Effector memory CD4-positive, alpha-beta T cell (primary cell): ENCODE measurements at places on chromosomes 4 and X.

- no peak for DNase-seq
Observed at GRCh38 chr4:182921608-182922007, 4.4 kb upstream of the DCTD start.

DNA sequence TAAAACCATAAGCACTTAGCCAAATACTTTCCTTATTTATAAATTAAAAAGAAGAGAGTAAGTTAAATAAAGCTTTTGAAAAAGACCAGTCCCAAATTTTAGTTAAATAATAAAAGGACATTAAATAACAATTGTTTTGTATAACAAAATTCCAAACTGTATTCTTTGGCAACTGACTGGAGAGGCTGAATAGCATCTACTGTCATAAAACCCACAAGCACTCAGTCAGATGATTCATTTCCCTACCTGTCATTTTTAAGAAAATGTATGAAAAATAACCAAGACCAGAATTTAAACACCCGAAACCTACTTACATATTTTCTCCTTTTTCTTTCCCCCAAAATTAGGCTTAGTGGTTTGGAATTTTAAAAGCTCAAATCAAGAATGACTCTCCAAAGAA, 32.5 kb upstream of the SMIM10L2A start:
- no peak for DNase-seq

DNA sequence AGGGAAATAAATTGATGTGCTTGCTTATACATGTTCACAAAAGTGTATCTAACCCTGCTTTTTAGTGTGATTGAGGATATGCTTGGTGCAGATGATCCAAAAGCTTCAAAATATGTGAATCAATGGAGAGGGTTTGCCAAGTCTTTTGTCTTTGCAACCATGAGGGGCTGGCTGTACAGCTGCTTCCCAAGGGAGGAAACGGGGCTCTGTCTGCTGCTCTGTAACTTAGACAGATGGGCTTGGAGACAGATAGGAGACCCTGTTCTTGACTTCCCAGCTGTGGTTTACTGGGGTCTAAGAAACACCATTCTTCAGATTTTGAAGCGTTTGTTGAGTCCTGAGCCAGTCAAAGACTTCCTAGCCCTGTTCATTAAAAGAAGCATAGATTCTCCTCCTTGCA, 152.3 kb downstream of the DCLK2 start:
- no peak for DNase-seq

- DNase-seq = peak; percentile 63
Observed at GRCh38 chr4:3047464-3048286, 26.7 kb downstream of the HTT-AS start.

DNA sequence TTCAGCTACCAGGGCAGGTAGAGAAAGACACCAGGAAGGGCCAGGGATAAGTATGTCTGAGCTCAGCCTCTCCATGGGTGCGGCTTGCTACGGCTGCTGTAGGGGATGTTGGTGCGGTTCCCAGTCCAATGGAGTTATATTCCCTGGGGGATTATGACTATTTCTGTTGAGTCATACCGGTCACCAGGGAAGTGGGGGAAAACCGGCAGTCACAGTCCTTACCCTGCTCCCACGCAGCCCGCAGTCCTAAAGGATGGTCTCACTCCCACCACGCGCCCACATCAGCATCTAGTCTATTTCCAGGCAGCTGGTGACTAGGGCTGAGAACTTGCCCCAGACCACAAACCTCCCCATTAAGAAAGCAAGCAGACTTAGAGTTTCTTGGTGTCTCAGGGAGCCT, 191.6 kb downstream of the VEGFC start:
- DNase-seq = no peak

DNA sequence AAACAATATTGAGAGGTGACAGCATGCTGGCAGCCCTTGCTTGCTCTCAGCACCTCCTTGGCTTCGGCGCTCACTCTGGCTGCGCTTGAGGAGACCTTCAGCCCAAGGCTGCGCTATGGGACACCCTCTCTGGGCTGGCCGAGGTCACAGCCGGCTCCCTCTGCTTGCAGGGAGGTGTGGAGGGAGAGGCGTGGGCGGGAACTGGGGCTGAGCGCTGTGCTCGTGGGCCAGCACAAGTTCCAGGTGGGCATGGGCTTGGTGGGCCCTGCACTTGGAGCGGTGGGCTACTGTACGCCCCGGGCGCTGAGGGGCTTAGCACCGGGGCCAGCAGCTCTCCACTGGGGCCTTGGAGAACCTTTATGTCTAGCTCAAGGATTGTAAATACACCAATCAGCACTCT, 1613.8 kb upstream of the IGFBP7 start:
- no peak for DNase-seq

- DNase-seq = no peak
Observed at GRCh38 chr4:16259241-16259888, 33.1 kb upstream of the TAPT1 start.

DNA sequence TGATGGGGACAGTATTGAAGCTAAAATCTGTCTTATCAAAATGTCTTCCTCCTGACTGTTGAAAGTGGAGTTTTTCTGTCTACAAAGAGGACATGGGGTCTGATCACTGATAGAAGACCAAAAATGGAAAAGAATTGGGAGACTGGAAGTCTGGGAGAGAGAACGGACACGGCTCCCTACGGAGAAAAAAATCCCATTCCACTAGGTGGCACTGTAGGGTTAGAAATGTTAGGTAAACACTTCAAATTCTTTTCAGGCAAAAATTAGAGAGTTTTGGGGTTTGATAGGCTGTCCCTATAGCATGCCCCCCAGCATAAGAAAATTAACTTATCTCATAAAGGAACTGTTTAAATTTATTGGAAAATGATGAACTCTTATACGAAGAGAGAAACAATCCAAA, 200.5 kb downstream of the FAM133A start:
- DNase-seq = no peak
